ENCODE measurements at places on chromosomes 1 and 21. TPM values are rescaled to one million over a fixed set of nuclear protein-coding genes. Genes with fewer than 3 reads are reported as not detected.
A peak's percentile ranks its signal among the peaks of the same experiment; 100 is the strongest.

- peak; percentile 81 for DNase-seq
Measured at GRCh38 chr1:208374391-208374941, 130.3 kb upstream of the PLXNA2 start.

- no peak for DNase-seq
Measured at GRCh38 chr1:60283690-60284089, 210.1 kb upstream of the C1orf87 start.

DNA sequence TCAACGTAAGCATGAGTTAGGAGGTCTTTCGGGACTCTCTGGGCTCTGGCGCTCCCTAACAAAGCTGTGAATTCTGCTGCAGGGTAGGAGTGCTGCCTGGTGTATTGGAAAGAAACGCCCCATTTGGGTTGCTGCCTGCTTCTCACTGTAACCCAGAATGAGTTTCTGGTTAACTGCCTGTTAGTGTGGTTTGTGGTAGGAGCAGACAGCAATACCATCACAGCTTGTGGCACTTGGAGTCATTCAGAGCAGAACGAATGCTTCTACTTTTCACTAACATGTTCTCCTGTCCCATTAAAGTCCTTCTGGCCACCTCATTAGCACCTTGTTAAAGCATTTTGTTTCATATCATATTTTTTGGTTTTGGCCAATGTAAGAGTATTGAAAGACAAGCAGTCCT, 18.1 kb downstream of the MAP3K7CL start:
- peak; percentile 90 for DNase-seq

GRCh38 chr1:91153341-91153740, 131.5 kb upstream of the ZNF644 start:
- DNase-seq = no peak

DNA sequence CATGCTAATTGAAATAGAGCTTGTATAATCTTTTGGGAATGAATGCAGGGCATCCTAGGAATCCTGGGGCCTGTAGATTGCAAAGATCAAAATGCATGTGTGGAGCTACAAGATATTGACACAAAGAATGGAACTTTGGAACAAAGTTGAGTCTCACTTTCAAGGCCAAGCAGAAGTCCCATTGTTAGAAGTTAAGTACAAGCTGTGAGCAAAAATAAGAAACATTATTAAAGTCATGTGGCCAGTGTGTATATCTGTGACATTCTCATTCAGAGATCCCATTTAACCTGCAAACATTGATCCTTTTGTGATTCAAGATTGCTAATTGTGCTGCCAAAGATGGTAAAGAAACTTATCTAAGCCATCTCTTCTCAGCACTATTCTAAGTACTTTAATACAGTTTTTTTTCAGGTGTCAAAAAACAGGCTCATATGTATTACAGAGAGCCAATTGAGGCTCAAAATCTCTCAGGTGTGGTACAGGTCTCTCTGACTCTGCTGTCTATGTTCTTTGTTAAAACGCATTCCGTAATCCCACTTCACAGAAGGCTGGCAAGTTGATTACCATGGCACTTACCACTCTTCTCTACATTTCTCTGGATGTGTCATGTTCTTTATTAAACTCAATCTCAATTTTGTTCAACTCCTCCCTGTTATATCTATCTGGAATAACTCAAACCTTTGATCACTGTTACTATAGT, 704.4 kb upstream of the NEGR1 start:
- DNase-seq = no peak

DNA sequence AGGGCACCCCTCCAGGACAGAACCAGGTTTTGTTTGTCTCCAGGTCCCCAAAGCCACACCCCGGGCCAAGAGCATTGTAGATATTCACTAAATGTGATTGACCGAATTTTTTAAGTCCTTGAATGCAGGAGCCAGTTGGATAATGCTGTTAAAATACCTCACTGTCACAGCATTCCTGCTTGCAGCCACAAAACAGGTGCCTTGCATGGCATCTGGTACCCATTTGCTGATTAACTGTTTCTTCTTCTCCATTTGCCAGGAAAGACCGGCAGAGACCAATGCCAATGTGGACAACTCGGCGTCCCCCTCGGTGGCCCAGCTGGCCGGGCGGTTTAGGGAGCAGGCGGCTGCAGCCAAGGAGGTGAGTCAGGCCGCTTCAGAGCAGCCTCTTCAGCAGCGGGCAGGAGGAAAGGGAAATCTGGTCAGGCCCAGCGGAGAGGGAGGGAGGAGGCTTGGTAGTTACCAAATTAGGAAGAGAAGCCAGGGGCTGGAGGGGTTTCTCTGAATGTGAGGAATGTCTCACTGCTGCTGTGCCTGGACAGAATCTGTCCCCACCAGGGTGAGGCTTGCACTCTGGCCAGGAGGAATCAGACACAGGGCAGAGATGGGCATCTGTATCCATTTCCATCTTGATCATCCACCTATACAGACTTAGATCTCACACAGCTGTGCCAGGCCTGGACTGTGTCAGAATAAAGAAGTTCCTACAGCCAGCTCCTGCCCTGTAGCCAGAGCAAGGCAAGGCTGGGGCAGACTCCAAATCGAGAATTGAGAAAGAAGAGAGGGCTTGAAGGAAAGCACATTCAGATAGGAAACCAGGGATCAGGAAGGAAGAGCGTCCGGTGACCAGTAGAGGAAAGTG, 37.9 kb upstream of the MPZL1 start:
- DNase-seq = peak; percentile 66

- no peak for DNase-seq
Measured at GRCh38 chr1:181486098-181486420, 2.7 kb downstream of the CACNA1E start.

GRCh38 chr1:153324912-153325311, 12.2 kb upstream of the PGLYRP3 start:
- DNase-seq = no peak

- no peak for DNase-seq
Measured at GRCh38 chr1:13746342-13746741, 46.4 kb downstream of the PRDM2 start.

DNA sequence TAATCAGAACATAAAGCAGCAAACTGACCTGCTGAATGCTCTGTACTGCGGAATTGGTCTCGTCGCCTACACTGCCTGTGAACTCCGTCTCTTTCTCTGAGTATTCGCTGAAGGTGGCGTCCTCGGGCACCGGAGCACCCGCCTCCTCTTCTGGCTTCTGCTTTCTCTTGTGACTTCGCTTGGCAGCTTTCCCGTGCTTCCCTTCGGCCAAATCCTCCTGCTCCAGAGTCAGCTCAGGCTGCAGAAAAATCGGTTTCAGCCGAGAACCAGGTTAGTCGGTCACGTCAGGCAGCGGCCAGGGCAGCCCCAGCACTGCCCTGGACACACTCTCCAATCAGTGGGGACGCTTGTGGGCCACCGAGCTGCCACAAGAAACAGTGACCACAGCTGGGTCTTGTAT, 35.8 kb upstream of the RIPK4 start:
- no peak for DNase-seq

GRCh38 chr1:157239936-157240335, 101.7 kb upstream of the ETV3 start:
- DNase-seq = no peak

SLC9C2 gene
- total RNA-seq = not detected

C1orf115 gene
- total RNA-seq = 3.1 TPM
